Karpas-422 (cell line): ENCODE measurements at places on chromosomes 3 and 15.

- no peaks in the 10 kb centered on the region for H3K36me3 ChIP-seq
- H3K4me1 ChIP-seq: peaks cover 8% of the 10 kb centered on the region
- DNase-seq: no peak
- no peaks in the 10 kb centered on the region for H3K27me3 ChIP-seq
- no peak overlapping the region for H3K4me3 ChIP-seq
These were observed 208.7 kb downstream of the MBNL1 start for GRCh38 chr3:152477422-152477821.

DNA sequence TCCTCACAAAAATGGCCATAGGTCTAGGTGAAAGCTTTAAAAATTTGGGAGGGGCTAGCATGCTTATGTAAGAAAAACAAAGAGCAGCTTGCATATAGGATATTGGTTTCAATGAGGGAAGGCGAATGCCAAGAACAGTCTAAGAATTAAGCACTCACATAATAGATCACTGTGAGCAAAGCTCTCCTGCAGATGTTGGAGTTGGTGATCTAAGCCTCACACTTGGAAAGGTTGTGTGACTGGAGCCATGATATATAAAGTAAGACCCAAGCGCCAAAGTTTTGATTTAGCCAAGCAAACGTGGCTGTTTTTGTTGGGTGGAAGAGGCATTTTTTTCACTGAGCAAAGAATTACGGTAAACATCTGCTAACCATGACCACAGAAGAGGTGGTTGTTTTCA is 237.5 kb downstream of the FOXP1 start:
- no peak for DNase-seq
- no peaks in the 10 kb centered on the region for H3K27me3 ChIP-seq
- H3K4me1 ChIP-seq: peaks cover 32% of the 10 kb centered on the region
- no peak overlapping the region for H3K27ac ChIP-seq

DNA sequence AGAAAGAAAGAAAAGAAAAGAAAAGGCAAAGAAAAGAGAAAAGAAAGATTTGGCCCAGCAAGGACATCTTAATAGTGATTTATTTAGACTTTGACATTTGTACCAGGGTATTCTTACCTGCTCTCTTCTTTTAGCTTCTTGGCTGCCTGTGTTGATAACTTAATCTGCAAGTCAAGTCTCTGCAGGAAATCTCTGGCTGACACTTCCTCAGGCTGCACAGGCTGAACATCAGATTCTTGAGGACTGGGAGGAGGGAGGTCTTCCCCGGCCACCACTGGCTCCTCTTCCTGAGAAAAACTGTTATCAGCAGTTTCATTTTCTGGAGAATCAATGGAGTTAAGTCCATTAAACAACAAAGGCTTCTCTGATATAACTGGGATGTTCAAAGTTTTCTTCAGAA is 12.8 kb downstream of the LYSMD2 start:
- no peak overlapping the region for H3K27ac ChIP-seq
- no peak for DNase-seq
- H3K27me3 ChIP-seq: no peaks in the 10 kb centered on the region
- H3K36me3 ChIP-seq: no peaks in the 10 kb centered on the region

- H3K4me3 ChIP-seq: no peak overlapping the region
- H3K36me3 ChIP-seq: no peaks in the 10 kb centered on the region
- peaks cover 10% of the 10 kb centered on the region for H3K4me1 ChIP-seq
These were observed 276.7 kb downstream of the SLC9A9 start for GRCh38 chr3:143571548-143571947.

DNA sequence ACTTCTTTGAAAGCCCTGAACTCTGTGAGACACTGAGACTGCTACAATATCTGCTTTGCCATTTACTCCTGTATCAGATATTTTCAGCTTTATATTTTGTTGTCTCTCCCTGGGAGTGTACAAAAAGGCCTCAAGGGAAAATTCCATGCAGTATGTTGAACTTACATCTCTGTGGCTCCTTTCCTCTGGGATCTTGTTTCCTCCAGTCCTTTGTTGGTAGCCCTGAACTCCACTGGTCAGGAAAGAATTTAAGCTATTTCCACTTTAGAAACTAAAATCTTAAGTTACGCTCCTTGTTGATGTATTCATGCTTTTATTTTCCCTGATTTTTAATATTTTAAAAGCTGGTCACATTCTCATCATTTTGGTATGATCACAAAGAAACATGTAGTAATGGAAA is 277.9 kb downstream of the FHIT start:
- no peaks in the 10 kb centered on the region for H3K36me3 ChIP-seq
- H3K27ac ChIP-seq: no peak overlapping the region
- no peak overlapping the region for H3K4me3 ChIP-seq
- no peak for DNase-seq
- H3K4me1 ChIP-seq: no peaks in the 10 kb centered on the region

GRCh38 chr3:9553948-9554513 is 409 bp upstream of the LHFPL4 start:
- H3K36me3 ChIP-seq: no peaks in the 10 kb centered on the region
- H3K4me1 ChIP-seq: no peaks in the 10 kb centered on the region
- H3K27ac ChIP-seq: no peak overlapping the region

GRCh38 chr3:193970773-193971206 is 165.2 kb upstream of the HES1 start:
- H3K4me3 ChIP-seq: no peak overlapping the region
- peaks cover 10% of the 10 kb centered on the region for H3K4me1 ChIP-seq
- no peaks in the 10 kb centered on the region for H3K27me3 ChIP-seq
- H3K36me3 ChIP-seq: no peaks in the 10 kb centered on the region
- H3K27ac ChIP-seq: no peak overlapping the region

GRCh38 chr3:8713901-8714759 is 19.5 kb upstream of the CAV3 start:
- peak; percentile 68 for DNase-seq
- H3K27me3 ChIP-seq: no peaks in the 10 kb centered on the region
- no peak overlapping the region for H3K4me3 ChIP-seq

DNA sequence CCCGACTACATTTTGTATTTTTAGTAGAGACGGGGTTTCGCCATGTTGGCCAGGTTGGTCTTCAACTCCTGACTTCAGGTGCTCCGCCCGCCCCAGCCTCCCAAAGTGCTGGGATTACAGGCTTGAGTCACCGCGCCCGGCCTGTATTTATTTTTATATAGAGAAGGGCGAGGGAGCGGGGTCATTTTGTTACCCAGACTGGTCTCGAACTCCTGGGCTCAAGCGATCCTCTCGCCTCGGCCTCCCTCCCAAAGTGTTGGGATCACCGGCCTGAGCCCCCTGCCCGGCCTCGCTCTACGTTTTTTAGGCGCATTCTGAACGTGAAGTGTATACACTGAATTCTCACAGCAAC is 514 bp upstream of the PPP4R2 start:
- DNase-seq: no peak
- peak overlapping the region; percentile 80 for H3K4me3 ChIP-seq
- no peaks in the 10 kb centered on the region for H3K27me3 ChIP-seq
- peaks cover 29% of the 10 kb centered on the region; the same call in 1 of the 2 replicates for H3K36me3 ChIP-seq
- H3K27ac ChIP-seq: no peak overlapping the region

DNA sequence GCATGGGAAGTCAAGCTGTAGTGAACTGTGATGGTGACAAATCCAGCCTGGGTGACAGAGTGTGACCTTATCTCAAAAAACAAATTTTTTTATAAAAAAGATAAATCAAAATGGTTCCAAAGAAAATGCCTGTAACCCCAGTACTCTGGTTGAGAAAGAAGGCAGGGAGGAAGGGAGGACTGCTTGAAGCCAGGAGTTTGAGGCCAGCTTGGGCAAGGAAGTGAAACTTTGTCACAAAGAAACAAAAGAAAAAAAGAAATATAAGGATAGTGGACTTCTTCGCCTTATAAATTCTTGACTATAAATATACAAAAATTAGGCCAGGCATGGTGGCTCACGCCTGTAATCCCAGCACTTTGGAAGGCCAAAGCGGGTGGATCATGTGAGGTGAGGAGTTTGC is 34.1 kb downstream of the SMARCC1 start:
- peaks cover 11% of the 10 kb centered on the region; the same call in 1 of the 2 replicates for H3K36me3 ChIP-seq
- no peak overlapping the region for H3K27ac ChIP-seq
- peaks cover 12% of the 10 kb centered on the region for H3K4me1 ChIP-seq
- no peaks in the 10 kb centered on the region for H3K27me3 ChIP-seq
- no peak for DNase-seq

DNA sequence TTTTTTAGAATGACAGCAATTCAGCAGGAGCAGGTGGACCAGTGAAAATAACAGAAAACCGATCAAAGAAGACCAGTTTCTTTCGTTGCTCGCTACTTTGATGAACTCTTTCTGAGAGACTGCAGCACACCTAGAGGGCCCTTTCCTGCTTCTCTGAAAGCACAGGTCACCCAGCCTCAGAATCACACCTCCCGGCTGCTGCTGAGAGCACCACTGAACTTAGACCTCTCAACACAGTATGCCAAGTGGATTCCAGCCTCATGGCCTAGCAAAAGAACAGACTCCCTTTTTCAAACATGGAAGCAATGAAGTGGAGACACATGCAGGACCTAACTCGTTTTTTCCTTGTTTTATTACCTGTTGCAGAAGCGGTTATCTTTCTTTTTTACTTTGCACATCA is 13.9 kb upstream of the APH1B start:
- no peaks in the 10 kb centered on the region for H3K27me3 ChIP-seq
- H3K36me3 ChIP-seq: no peaks in the 10 kb centered on the region; the same call in 1 of the 2 replicates
- H3K27ac ChIP-seq: no peak overlapping the region
- no peaks in the 10 kb centered on the region for H3K4me1 ChIP-seq

- no peak overlapping the region for H3K4me3 ChIP-seq
- peak overlapping the region; percentile 20; the same call in 1 of the 2 replicates for H3K27ac ChIP-seq
- H3K4me1 ChIP-seq: peaks cover 17% of the 10 kb centered on the region
- H3K27me3 ChIP-seq: no peaks in the 10 kb centered on the region
These were observed 117.9 kb downstream of the HERC1 start for GRCh38 chr15:63715818-63716217.

- H3K4me3 ChIP-seq: no peak overlapping the region
- DNase-seq: no peak
- no peaks in the 10 kb centered on the region for H3K36me3 ChIP-seq
- no peaks in the 10 kb centered on the region for H3K27me3 ChIP-seq
These were observed 33.0 kb downstream of the MITF start for GRCh38 chr3:69772152-69772867.

GRCh38 chr3:4139462-4140140 is 163.6 kb upstream of the SETMAR start:
- no peaks in the 10 kb centered on the region for H3K27me3 ChIP-seq
- DNase-seq: no peak
- H3K4me3 ChIP-seq: no peak overlapping the region
- H3K27ac ChIP-seq: no peak overlapping the region
- H3K4me1 ChIP-seq: no peaks in the 10 kb centered on the region

DNA sequence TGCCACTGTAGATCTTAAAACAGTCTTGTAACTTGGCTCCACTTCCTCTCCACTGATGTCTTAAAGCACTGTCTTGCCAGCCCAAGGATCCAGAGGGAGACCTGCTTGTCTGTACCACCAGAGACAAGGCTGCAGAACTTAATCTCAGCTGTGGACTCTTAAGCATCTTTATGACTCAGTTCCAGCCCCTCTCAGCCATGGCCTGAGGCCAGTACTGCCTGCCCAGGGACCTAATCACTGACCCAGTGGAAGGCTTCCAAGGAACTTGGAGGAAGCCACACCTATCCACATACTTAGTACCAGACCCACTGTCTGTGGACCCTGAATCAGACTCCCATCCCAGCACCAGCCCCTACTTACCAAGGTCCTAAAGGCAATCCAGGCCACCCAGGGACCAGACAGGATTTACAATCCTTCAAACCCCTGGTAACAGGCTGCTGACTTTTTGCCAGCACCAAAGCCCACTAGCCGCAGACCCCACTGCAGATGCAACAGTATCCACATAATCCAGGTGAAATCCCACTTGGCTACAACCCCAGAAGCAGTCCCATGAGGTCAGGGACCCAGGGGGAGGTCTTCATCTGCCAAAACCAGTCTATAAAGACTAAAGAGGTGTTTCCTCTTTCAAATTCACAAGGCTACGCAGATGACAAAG is 41.9 kb upstream of the PRR20G start:
- no peak for DNase-seq
- H3K36me3 ChIP-seq: no peaks in the 10 kb centered on the region
- no peak overlapping the region for H3K4me3 ChIP-seq
